Right renal cortex interstitium (tissue), 3 donors: ENCODE measurements at places on chromosomes 1 and 21.
A peak's percentile ranks its signal among the peaks of the same experiment; 100 is the strongest.

GRCh38 chr1:243495442-243496186 is 239.8 kb downstream of the SDCCAG8 start:
- no peak for DNase-seq

DNA sequence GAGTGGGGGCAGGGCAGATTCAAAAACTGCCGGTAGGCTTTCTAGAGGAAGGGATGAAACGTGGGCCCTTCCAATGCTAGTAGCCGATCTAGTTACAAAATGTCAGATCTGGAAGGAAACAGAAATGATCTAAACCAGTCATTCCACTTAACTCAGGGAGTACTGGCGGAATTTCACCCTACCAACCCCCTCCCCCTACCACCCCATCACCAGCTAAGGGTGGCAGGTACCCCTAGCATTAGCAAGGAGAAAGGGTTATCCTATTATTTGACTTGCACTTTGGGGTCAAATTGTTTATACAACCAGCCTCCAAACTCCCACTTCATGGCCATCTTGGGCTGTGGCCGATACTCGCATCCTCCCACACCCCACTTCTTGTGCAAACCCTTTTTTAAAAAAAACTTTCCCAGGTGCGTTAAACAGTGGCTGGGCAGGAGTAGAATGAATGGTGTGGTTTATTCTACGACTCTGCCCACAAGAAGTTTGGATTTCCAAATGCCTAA is 644 bp upstream of the MRPL24 start:
- DNase-seq, result no peak

DNA sequence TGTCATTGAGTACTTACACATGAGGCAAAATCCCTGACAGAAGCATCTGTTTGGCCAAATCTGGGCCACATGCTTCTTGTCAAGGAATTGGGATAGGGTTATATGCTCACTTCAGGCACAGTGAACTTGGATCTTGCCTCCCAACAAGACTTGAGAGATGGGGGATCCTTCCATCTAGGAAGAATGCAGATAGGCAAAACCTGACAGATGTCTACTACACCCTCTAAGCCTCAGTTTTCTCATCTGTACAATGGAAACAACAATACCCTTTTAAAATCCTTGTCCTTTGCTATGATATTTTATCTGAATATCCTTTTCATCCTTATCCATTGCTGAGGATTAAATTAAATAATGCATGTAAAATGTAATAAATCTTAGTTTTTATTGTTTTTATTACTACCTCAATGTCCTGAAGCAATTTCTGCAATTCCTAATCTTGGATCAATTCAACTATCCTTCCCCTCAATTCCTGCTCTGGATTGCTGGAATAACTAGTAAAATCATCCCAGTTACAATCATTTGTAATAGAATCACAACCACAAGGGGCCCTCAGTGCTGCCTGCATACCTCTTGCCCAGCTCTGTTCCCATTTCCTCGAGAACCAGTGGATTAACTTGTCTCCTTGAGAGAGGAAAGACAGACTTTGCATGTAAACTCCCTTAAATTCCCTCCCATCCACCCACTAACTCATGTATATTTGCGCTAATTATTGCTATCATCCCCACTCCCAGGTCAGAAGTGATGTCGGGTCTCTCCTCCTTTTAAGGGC is 8.1 kb upstream of the XPR1 start:
- no peak for DNase-seq

- no peak for DNase-seq
Measured at GRCh38 chr1:8671306-8671917, 146.0 kb downstream of the RERE start.

- no peak for DNase-seq
Measured at GRCh38 chr1:70899735-70900134, 147.9 kb downstream of the PTGER3 start.

- no peak for DNase-seq
Measured at GRCh38 chr1:53060579-53060978, 1.4 kb upstream of the PODN start.

DNA sequence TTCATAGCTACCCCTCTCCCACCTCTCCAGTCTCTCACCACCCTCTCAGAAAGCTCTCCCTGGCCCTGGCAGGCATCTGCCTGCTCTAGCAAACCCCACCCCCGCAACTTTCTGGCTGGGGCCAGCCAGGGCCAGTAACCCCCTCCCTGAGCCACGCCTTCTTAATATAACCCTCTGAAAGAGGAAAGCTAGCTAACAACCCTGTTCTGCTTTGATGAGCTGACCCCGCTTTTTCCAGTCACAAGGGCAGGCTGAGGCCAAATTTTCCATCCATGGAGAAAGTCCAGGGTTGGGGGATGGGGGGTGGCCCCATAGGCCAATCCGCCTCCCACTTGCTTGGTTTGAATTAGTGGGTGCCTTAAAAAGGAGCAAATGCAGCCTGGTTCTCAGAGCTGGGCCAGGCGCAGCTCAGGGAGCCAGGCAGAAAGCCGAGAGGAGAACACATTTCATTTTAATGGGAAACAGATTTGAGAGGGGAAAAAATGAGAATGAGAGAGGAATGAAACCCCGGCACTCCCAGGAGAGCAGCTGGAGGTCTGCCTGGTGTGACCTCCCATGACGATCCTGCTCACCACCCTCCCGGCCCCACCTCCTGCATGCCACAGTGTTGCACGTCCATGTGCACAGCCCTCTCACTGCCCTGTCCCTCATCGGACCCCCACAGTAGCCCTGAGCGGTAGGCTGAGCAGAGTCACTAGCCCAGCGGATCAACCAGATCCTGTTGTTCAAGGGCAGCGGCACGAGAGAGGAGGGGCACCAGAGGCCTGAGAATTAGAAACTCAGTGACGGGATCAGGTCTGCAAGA is 62.3 kb downstream of the OPTC start:
- DNase-seq, result no peak

GRCh38 chr1:227796359-227796915 is 19.0 kb upstream of the PRSS38 start:
- no peak for DNase-seq

DNA sequence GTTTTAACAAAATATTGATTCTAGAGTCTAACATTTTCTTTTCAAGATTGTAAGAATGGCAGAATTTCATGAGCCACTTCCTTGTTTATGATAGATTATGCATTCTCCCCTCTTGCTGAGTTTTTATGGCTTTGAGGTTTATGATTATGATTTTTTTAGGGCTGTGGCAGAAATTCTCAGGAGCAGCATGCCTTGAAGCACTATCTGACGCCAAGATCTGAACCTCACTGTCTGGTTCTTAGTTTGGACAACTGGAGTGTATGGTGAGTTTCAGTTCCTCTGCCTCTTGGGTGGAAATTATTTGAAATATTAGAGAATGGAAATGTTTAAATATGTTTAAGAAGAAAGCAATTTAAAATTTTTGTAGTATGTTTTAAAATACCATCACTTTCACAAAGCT is 10.2 kb downstream of the USP16 start:
- DNase-seq, result no peak

- DNase-seq, result no peak
Measured at GRCh38 chr21:16913010-16913409, 599.8 kb upstream of the CXADR start.

DNA sequence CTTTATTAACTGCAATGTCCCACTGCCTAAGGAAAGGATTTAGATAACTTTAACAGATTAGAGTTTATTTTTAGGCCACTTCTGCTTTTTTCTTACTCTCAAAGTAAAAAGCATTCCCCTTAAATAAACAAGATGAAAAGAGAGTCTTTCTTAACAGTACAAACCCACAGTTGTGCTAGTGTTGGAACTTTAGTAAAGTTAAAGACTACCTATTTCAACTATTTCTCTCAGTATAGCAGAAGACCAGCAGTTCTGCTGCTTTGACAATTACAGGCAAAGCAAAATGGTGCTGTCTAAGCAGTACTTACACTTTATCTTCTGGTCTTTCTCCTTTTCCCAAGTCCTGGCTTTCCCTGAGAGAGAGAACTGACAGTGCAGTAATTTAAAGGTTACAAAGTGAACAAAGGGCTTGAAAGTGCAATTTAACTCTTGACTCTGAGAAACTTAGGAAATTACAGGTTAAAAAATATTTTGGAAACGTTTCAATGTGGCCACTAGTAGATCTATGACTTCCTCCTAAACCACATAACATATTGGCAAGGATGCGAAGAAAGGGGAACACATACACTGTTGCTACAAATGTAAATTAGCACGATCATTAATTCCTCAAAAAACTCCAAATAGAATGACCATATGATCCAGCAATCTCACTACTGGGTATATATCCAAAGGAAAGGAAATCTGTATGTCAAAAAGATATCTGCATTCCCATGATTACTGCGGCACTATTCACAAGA is 135.4 kb upstream of the POGK start:
- DNase-seq, result no peak

DNA sequence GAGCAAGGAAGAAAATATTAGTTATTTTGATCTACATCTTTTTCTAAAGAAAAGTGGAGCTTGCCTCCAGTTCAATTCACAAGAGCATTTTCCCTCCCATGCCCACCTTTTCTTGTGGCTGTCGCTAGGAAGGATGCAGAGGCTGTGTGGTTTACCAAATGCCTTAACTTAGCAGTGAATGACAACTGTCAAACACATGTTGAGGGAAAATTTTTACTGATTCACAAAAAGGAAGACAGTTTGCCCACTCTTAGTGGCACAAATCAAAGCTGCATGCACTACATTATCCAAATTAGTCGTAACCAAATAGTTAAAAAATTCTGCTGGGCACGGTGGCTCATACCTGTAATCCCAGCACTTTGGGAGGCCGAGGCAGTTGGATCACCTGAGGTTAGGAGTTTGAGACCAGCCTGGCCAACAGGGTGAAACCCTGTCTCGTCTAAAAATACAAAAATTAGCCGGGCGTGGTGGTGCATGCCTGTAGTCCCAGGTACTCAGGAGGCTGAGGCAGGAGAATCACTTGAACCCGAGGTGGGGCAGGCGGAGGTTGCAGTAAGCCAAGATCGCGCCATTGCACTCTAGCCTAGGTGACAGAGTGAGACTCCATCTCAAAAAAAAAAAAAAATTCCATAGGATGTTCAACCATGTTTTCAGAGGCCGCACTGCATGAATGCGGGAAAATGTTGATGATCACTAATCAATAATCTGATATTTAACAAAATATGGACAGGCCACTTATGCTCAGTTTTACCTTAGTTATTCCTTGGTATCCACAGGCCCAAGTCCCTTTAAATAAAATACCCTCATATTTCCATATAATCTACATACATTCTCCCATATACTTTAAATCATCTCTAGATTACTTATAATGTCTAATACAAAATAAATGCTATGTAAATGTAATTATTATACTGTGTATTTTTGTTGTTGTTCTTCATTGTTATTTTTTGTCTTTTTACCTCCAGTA is 9.0 kb downstream of the COX20 start:
- no peak for DNase-seq

DNA sequence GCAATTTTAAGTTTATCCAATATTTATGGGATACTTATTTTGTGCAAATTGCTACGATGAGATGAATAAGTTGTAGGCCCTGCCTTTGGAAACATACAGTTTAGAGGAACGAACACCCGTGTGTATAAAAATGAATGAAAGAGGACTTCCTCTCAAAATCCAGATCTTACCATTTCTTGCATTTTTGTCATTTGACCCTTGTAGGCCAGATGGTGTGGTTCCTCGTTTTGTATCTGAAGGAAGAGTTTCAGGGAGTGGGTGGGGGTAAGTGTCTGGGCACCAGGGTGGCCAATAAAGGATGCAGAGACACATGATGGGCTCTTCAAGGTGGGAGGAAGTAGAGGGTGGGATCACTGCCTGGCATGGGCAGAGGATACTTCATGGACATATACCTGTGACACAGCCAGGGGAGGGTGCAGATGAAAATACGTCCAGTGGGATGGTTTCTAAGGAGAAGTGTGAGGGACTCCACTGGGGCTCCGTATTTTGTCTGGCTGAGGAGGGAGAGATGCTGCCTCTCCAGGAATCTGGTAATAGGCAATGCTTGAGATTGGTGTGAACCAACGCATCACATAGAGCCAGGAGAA is 14.4 kb downstream of the MAPKAPK2 start:
- no peak for DNase-seq

DNA sequence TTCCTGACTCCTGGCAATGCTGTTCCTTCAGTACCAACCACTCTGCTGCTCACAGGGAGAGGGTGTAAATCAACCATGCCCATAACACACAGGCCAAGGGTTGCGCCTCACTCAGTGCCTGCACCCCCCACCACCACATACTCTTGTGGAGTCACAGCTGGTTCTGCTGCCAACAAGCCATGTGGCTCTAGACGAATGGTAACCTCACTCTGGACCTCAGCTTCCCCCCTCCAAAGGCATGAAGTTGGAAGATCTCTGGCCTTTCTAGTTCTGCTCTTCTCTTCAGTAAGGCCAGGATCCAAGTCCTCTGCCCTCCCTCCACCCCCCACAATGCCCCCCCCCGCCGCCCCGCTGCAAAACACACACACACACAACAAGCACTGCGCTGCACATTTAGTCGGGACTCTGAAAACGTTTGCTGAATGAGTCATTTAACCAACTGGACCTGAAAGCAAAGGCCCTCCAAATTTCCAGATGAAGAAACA is 1.7 kb upstream of the GLIS1 start:
- DNase-seq, result no peak

DNA sequence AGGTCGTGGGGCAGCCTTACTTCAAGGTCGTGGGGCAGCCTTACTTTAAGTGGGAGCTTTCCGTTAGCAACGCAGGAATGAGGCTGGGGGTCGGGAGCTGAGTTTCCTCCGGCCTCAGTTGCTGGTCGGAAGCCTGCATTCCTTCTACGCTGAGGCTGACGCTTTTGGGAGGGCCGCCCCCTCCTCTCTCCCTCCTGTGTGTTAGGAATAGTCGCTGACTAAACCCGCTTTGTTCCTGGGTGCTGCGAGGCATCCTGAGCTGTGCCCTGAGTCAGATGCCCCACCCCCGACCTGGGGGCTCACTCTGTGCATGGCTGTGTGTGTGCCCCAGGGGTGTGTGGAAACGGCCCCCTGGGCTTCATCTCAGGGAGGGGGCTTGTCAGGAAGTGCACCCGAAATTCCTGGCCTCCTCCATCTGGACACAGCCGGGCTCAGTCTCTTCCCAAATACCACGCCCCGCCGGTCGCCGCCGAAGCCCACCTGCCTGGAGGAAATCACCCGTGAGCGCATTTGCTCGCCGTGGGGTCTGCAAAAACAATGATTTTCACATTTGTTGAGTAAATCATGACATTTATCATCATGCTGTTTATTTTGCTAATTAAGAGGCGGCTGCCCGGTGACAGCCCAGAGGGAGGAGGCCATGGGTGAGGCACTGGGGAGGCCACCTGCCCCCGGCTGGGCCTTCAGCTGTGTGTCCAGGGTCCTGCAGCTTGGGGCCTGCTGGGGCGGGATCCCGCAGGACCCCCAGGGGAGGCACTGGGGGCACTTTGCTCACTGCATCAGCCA is 121.4 kb downstream of the PRDM16 start:
- no peak for DNase-seq

DNA sequence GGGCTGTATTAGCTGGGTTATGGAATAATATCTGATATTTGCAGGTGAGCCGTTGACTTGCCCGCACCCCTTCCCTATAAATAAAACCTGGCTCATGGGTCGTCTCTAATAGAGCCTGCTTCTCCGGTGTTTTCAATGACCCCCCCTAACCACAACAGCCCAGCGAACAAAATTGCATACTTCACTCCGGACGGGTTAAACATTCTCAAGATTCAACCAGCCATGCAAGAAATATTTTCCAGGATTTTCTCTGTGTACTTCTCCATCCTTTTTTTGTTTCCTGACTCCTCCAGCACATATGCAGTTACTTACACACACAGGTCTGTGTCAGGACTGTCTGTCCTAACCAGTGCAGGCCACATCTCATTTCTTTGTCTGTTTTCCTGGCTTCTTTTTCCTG is 267.7 kb downstream of the ZNF648 start:
- peak; percentile 5 for DNase-seq

- DNase-seq, result no peak
Measured at GRCh38 chr21:41095983-41096382, 72.0 kb upstream of the BACE2 start.

- DNase-seq, result no peak
Measured at GRCh38 chr1:184050636-184051035, 894 bp upstream of the TSEN15 start.

- no peak for DNase-seq
Measured at GRCh38 chr1:43205671-43206070, 33.5 kb downstream of the CFAP57 start.
